Renal cortical epithelial cell (primary cell): ENCODE measurements at places on chromosomes 11 and 22.

- DNase-seq = no peak
Observed at GRCh38 chr11:112885744-112886433, 75.3 kb upstream of the NCAM1 start.

DNA sequence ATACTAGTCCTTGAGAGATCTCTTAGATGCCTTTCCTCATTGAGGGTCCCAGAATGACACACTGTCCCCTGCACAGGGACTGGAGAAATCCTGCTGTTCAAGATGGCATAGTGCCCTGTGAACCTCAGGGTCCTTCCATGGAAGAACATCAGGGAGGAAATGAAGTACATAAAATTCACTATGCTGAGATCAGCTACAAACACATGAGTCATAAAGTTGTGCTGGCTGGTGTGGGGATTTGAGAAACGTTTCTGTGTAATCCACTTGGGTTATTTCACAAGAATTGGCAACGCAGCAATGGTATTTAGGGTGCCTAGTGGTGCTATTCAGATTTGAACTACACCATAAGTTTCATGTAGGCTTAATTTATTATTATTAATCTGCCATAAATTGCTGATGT, 174.4 kb downstream of the MAML2 start:
- peak; percentile 97 for DNase-seq

- DNase-seq = no peak
Observed at GRCh38 chr11:16114431-16114830, 241.9 kb downstream of the SOX6 start.

GRCh38 chr11:9461760-9462134, 935 bp downstream of the ZNF143 start:
- DNase-seq = peak; percentile 30

DNA sequence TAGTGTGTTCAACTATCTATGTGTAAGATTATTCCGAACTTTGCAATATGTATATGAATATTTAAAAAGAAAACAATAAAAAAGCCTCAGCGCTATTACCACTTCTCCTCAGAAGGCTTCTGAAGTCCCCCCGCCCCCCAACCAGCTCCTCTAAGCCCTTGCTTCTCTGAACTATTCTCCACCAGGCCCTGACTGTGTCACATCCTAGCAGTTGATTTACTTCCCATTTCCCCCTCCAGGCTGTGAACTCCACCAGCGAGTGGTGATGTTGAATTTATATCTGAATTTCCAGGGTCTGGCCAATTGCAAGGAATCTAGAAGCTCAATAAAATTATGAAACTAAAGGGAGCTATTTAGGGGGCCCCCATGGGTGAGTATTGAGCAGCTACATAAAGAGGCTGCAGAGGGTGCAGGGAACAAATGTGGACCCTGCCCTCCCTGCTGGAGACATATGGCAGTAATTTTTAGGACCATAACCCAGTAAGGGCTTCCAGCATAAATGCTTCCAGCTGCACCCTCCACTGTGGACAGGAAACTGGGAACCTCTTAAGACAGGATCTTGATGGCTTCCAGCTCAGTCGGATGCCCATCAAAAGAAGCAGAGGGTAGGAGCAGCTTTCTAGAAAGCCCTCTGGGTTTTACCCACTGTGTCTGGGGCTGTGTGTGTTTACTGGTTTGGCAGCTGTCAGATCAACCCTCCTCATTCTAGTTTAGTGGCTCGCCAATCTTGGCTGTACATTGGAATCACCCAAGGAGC, 81.4 kb downstream of the TIMP3 start:
- no peak for DNase-seq
